ENCODE measurements at places on chromosomes 1 and 21. TPM values are rescaled to one million over a fixed set of nuclear protein-coding genes. Genes with fewer than 3 reads are reported as not detected.

- DNase-seq, result peak; percentile 69
Observed at GRCh38 chr1:91754348-91754747, 131.6 kb downstream of the TGFBR3 start.

GRCh38 chr1:22077728-22078127 is 25.2 kb downstream of the CDC42 start:
- no peak for DNase-seq

- peak; percentile 72 for DNase-seq
Observed at GRCh38 chr1:117658676-117659075, 52.8 kb downstream of the TENT5C start.

DNA sequence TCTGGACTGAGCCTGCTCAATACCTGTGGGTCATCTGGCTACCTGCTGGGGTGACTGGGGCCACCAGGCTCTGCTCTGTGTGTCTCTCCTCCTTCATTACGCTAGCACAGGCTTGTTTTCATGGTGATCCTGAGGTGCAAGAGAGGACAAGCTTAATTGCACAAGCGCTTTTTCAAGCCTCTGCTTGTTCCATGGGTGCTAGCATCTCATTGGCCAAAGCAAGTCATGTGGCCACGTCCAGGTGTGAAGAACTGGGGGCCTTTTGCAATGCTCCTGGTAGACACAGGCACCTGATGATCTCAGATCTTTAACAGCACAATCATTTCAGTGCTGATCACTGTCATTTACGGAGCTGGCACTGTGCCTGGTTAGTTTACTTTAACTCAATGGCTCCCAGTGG is 114.6 kb downstream of the KAZN start:
- DNase-seq, result no peak

DNA sequence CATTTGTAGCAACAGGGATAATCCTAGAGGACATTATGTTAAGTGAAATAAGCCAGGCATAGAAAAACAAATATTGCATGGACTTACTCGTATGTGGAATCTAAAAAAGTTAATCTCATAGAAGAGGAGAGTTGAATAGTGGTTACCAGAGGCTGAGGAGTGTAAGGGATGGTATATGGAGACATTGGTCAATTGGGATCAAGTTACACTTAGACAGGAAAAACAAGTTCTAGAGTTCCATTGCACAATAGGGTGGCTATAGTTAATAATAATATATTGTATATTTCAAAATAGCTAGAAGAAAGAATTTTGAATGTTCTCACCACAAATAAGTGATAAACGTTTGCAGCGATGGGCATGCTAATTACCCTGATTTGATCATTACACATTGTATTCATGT is 354.6 kb downstream of the SEC16B start:
- no peak for DNase-seq

- no peak for DNase-seq
Observed at GRCh38 chr1:19878637-19878985, 3.6 kb upstream of the OTUD3 start.

GRCh38 chr1:95754412-95754811 is 520.4 kb downstream of the RWDD3 start:
- DNase-seq, result no peak

GRCh38 chr1:221206076-221206475 is 326.8 kb downstream of the HLX start:
- no peak for DNase-seq

DNA sequence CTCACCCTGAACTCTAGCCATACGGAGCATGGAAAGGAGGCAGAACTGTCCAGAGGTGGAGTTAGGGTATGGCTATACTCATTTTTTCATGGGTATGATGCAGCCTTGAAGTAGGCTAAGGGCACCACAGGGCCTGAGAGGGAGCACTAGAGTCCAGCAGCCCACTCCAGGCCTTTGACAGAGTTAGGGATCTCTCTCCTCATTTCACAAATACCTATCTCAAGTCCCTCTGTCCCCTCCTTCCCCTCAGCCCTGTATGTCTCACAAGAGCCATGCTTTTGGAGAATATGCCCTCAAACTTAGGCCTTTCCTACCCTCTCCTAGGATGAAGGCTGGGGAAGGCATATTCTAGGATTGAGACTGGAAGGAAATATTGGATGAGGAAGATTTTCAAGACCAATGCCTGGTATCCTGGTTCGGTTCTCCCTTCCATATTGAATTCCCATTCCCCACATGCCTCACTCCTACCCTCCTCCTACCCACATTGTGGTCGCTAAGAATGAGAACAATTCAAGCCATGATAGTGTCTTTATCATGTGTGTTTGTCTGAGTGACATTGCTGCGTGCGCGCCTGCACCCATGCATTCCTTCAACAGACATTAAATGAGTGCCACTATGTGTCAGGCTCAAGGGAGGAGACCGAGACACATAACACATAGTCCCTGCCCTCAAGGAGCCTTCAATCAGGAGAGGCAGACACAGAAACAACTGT is 2.6 kb upstream of the NECTIN4 start:
- no peak for DNase-seq

DNA sequence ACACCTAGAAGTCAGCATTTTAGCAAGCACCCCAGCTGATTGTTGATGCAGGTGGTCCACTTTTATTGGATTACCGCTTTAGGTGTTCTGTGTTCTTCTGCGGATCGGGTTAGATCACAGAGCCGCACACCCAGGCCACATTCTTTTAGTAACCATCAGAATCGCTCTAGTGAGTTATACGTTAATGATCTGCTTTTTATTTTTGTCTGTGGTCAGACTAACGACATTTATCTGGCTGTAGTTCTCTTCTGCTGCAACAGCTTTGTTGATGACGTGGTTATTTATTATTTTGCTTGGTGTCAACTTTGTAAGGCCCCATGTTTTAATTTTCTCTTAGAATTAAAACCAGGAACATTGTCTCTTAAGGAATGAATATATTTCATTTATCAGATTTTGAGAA is 18.2 kb downstream of the SCCPDH start:
- DNase-seq, result no peak

- no peak for DNase-seq
Observed at GRCh38 chr1:2248127-2248826, 20.2 kb downstream of the SKI start.

GRCh38 chr21:43619856-43620255 is 39.4 kb downstream of the HSF2BP start:
- DNase-seq, result no peak

- no peak for DNase-seq
Observed at GRCh38 chr21:34530261-34530660, 18.3 kb upstream of the KCNE1 start.

DNA sequence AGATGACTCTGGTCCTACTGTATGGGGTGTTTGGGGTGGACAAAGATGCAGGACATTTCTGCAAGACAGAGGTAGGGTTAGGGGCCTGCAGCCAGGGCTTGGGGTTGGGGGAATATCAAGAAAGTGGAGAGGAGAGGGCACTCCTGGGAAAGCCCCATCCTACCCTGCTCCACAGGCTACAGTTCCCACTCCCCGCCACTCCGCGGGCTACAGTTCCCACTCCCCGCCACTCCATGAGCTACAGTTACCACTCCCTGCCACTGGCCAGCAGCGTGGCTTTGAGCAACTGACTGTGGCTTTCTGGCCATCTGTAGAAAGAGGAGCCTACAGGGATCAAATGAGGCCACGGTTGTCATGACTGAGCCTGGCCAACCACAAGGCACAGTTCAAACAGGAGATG is 93.8 kb upstream of the GRIK3 start:
- DNase-seq, result no peak

GRCh38 chr1:222880587-222880986 is 65.7 kb downstream of the DISP1 start:
- peak; percentile 51 for DNase-seq

GRCh38 chr1:116966791-116967190 is 34.8 kb upstream of the CD101 start:
- no peak for DNase-seq

GRCh38 chr1:44315521-44315920 is 39.5 kb downstream of the ERI3 start:
- no peak for DNase-seq

DNA sequence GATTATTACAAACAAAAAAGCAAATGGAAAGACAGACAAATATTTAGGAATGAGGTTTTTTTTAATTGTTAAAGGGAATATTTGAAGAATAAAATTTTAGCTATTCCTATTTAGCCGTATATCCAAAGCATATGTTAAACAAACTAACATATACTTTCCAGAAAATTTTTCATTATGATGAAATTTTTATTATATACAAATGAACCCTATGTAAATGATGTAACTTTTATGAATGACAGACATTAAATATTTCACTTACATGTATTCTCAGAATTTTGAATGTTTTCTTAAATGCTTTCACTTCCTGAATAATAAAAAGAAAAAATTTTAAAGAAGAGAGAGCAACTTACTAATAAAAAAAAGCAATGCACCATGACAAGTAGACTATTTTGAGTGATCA is 15.8 kb downstream of the LHX9 start:
- no peak for DNase-seq

- no peak for DNase-seq
Observed at GRCh38 chr21:36990508-36991205, 15.8 kb upstream of the RIPPLY3 start.

GRCh38 chr1:21121764-21122471 is 54.8 kb downstream of the EIF4G3 start:
- no peak for DNase-seq

DNA sequence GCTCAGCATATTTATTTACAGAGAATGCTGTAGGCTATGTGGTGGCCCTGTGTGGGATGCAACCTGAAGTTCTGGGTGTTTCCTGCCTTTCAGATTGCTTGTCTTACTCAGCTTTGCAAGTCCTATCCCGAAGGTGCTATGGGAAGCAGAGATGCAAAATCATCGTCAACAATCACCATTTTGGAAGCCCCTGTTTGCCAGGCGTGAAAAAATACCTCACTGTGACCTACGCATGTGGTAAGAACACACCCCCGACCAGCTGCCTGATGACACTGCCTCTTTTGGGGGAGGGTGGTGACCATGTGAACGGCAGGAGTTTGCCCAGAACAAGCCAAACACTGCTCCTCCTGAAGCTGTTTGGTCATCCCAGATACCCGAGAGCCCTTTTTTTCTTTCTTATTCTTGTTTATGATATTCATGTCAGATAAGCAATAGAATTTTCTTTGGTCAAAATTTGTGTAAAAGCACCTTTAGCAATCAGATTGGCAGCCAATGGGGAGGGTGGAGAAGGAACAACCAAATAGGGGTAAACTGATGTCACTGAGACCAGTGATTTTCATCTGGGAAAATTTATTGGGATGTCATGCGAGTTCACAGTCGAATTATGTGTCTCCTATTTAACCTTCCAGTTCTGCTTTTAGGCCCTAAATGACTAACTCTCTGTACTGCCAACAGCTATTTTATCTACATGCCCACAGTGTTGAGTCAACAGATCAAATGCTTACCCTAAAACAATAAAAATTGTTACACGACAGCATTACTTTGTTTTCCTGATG is 82.6 kb downstream of the EVA1C start:
- DNase-seq, result no peak

- peak; percentile 8 for DNase-seq
Observed at GRCh38 chr1:83692524-83693381, 306.2 kb downstream of the TTLL7 start.

DNA sequence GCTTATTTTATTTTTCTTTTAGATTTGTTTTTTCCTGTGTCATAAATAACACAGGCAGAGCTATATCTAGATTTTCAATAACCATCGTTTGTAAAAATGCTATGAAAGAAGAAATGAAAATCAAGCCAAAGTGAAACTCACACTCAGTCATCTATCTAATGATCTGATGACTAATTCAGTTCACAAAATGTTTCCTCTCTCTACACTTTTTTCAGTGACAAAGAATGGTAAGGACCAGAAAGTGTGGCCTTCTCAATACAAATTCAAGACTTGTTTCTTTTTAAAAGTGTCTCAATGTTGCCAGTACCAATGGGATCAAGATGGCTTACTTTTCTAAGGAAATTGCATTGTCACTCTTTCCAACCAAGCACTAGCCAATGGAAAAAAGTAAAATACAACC is 282.8 kb upstream of the PKN2 start:
- no peak for DNase-seq

GRCh38 chr1:31264790-31265386 is 25.2 kb upstream of the NKAIN1 start:
- DNase-seq, result no peak

DNA sequence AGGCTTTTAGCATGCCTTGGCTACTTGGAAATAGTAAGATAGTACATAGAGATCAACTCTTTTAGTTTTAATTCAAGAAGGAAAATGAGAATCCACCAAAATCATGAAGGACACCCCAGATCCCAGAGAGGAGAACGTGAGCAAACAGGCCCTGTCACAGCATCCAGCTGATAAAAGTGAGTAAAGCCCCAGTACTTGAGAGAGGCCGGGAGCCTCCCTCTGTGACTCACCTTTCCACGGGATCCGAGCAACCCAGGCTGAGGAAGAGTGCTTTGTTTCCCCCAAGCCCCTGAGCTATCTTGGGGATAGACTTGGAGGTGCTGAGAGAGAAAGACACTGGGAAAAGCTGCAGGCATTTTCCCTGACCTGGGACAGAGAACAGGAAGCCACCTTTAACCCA is 238.6 kb downstream of the DUSP10 start:
- no peak for DNase-seq

- DNase-seq, result no peak
Observed at GRCh38 chr1:26114165-26114927, 2.7 kb downstream of the PDIK1L start.

DNA sequence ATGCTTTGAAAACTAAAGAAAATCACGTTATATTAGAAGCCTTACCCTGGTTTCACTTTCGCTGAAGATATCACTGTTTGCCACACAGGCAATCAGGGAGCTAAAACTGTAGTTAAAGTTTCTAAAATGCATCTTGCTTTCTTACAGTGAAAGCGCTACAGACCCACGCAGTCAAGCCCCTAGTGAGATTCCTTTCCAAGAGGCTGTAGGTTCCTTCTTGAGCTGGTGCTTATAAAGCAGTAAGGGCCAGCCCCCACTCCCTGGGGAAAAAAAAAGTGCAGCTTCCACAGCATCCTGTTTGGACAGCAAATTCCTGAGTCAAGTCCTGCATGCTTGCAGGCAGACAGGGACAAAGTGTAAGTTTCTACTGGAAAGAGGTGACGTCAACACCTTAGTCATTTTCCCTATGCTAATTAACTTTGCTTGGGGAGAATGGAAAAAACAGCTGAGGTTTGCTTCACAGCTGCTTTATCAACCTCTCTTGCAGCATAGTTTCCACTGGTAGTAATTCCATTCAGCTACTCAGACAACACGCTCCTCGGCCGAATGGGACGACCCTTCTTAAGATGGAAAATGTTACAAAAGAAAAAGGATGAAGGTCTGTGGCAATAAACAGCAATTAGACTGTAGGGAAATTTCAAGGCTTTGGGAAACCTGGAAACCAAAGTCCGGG is 14.7 kb upstream of the KCNE1 start:
- DNase-seq, result peak; percentile 38

Gene MCOLN3
- total RNA-seq, result 0.91 TPM

Gene SYTL1
- total RNA-seq, result 89.9 TPM

Gene MTMR11
- 9.2 TPM for total RNA-seq

Gene WDR64
- not detected for total RNA-seq

Gene PPIAL4G
- 0.14 TPM for total RNA-seq

Gene GCSAML
- 0.16 TPM for total RNA-seq

Gene FCMR
- total RNA-seq, result 47.3 TPM

Gene C1QA
- total RNA-seq, result not detected

Gene SAMD13
- 1.7 TPM for total RNA-seq

Gene ALX3
- not detected for total RNA-seq

Gene ADORA1
- not detected for total RNA-seq

Measured in activated T-cell treated with anti-CD3 and anti-CD28 coated beads, Interleukin-2, amount 50 U/mL, for 72 hours (primary cell).